Esophagus squamous epithelium (tissue), 5 donors: ENCODE measurements at places on chromosomes 3 and 15.
A peak's percentile ranks its signal among the peaks of the same experiment; 100 is the strongest.

DNA sequence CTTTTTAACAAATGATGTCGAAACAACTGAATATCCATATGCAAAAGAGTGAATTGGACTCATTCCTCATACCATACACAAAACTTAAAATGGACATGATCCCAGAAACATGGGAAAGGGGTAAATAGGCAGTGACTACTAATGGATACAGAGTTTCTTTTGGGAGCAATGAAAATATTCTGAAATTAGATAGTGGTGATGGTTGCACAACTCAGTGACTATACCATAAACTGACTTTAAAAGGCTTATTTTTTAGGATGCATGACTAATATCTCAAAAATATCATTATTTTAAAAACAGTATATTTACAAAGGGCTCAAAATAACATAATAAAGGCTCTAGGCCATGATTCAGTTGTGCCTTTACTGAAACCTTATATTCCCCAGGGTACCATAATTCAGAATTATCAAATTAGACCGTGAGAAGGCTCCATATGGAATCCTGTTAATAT, 16.3 kb upstream of the ATP13A3 start:
- no peak for DNase-seq

- no peak for DNase-seq
Measured at GRCh38 chr3:23697416-23697815, 108.3 kb upstream of the UBE2E1 start.

DNA sequence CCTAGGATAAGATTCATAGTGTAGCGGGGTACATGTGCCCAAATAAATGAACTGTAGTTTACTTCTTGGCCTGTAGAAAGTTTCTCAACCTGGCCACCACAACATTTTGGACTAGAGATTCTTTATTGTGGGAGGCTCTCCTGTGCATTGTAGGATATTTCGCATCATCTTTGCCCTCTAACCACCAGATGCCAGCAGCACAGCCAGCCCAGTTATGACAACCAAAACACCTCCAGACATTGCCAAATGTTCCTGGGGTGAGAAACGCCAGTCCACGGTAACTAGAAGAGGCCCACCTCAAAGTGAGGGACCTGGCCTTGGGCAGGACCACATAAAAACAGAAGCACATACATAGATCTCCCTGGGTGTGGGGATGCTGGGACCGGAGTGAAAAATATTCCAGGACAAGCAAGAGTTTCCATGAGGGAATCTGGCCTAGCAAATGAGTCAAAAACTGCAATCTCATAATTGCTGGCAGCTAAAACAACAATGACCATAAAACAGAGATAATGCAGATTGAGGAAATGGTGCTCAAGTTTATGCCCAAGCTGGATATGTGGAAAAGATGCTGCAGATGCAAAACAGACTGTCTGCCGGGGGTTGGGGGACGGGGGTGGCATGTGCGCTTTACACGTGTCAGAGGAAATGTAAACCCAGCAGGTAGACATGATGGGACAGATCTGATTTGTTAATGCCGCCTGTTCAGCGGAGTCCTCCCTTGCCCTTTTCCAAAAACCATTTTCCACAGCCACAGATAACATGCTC, 39.7 kb downstream of the ARHGEF3 start:
- no peak for DNase-seq

DNA sequence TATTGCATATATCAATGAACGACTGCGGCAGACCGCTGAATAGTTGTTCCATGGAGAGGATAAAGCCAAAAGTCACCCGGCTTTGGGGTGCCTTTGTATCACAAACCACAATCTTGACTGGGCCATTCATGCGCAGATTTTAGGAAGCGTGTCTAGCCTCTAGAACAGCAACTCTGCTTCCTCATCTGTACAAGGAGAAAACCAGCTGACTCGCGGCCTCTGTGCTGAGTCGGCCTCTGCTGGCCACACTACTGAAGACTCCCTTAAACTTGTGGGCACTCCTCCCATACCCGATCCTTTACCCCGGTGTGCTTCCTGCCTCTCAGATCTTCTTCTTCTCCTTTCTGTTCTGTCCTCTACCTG, 872 bp downstream of the DLEC1 start:
- peak; percentile 13 for DNase-seq

DNA sequence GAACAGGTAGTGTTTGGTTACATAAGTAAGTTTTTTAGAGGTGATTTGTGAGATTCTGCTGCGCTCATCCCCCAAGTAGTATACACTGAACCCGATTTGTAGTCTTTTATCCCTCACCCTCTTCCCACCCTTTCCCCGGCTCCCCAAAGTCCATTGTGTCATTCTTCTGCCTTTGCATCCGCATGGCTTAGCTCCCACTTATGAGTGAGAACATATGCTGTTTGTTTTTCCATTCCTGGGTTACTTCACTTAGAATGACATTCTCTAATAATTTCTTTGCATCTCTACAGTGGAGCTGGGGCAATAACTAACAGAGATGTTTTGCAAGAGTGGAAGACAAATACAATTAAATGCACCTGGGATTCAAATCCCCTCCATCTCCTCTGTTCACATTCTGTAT, 93.2 kb downstream of the TP63 start:
- no peak for DNase-seq

DNA sequence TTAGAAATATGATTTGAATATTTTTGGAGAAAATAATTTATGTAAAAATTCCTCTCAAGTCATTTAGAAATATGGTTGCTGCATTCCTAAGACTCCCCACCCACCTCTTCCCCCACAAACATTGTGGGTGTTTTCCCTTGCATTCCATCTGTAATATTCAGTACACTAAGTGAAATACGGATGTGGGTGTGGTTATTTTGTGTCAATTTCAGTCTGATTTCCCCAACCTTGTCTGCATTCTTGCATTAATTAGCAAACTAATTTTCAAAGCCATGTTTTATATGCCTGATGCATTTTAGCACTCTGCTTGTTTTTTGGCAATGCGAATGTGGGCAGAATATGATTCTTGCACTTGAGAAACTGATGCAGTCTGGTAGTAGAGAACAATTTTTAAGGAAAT, 408.3 kb upstream of the RGMA start:
- no peak for DNase-seq

- no peak for DNase-seq
Measured at GRCh38 chr3:46090161-46090591, 62.9 kb upstream of the XCR1 start.

GRCh38 chr15:75064846-75065245, 41.5 kb downstream of the PPCDC start:
- no peak for DNase-seq

- DNase-seq, result no peak
Measured at GRCh38 chr3:15623535-15624440, 22.2 kb downstream of the BTD start.

- no peak for DNase-seq
Measured at GRCh38 chr3:64223791-64224745, 1.2 kb downstream of the PRICKLE2 start.
